Thoracic aorta endothelial cell (primary cell): ENCODE measurements at places on chromosomes 7 and 10. TPM values are rescaled to one million over a fixed set of nuclear protein-coding genes. Genes with fewer than 3 reads are reported as not detected.

Gene CPSF4
- total RNA-seq: 26.5 and 30.5 TPM in 2 replicates

Gene ABCB8
- total RNA-seq: 31.0 and 31.9 TPM in 2 replicates

Gene SPDYE16
- not detected in 2 replicates for total RNA-seq

Gene TAC1
- not detected in 2 replicates for total RNA-seq

Gene CUZD1
- 2.1 TPM in 2 replicates for total RNA-seq

Gene SEMA3E
- under 0.01 and 0.29 TPM in 2 replicates for total RNA-seq

Gene LEP
- not detected in 2 replicates for total RNA-seq

Gene FXYD4
- not detected in 2 replicates for total RNA-seq
